Activated T-cell treated with anti-CD3 and anti-CD28 coated beads for 1 hour (primary cell): ENCODE measurements at places on chromosomes 13 and 19.

- no peak for DNase-seq
Measured at GRCh38 chr19:46021531-46022041, 1.3 kb downstream of the PGLYRP1 start.

DNA sequence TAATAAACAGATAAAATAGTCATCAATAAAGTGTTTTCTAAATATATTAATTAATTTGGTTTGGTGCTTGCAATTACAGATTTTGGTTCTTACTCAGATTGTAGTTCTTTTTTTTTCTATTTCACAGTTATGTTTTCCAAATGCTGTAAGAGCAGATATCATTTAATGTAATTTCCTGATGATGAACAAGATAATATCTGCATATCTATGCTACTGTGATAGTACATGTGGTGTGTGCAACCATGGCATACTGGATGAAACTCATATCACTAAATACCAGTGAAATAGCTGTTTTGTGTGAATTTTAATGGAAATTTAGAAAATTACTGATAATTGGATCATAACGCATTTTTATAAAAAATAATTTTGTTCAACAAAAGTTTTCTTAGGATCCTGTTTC is 88.8 kb upstream of the MAB21L1 start:
- DNase-seq: no peak

DNA sequence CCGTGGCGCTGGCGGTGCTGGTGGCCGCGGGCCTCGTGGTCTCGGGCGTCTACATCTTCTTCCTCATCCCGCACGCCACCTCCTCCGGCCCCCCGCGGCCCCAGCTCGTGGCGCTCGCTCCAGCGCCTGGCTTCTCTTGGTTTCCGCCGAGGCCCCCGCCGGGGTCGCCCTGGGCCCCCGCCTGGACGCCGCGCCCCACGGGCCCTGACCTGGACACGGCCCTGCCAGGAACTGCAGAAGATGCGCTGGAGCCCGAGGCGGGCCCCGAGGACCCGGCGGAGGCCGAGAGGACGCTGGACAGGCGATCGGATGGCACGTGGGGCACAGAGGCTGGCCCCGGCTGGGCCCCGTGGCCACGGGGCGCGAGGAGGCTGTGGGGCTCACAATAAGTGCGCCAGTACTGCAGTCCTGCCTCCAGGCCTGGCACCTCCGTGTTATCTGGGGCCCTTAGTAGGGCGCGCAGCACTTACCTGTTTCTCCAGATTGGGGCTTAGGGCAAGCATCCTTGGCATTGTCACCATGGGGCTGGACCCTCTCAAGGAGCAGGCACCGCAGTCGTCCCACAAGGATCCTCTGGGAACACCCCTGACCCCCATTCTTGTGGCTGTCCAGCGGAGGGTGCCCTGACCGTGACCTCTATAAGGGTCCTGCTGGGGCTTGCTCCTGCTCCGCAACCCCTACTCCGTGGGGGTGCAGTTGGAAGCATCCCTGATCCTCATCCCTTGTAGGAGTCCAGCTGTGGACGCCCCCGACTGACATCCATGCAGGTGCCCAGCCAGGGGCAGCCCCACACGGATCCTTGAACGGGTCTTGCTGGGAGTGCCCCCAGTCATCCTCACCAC is 1.5 kb downstream of the RNF225 start:
- no peak for DNase-seq

- DNase-seq: no peak
Measured at GRCh38 chr13:108851660-108852059, 222.2 kb downstream of the MYO16 start.

- no peak for DNase-seq
Measured at GRCh38 chr13:25912961-25913360, 138.9 kb downstream of the SHISA2 start.
